Stimulated activated CD8-positive, alpha-beta memory T cell treated with anti-CD3 and anti-CD28 coated beads, Interleukin-7, amount 100 ng/mL, for 1 hour (primary cell): ENCODE measurements at places on chromosomes 7 and 10.

- DNase-seq: no peak
Measured at GRCh38 chr10:14917827-14918226, 36.1 kb downstream of the DCLRE1C start.

GRCh38 chr10:93462881-93463280 is 19.3 kb downstream of the MYOF start:
- no peak for DNase-seq

DNA sequence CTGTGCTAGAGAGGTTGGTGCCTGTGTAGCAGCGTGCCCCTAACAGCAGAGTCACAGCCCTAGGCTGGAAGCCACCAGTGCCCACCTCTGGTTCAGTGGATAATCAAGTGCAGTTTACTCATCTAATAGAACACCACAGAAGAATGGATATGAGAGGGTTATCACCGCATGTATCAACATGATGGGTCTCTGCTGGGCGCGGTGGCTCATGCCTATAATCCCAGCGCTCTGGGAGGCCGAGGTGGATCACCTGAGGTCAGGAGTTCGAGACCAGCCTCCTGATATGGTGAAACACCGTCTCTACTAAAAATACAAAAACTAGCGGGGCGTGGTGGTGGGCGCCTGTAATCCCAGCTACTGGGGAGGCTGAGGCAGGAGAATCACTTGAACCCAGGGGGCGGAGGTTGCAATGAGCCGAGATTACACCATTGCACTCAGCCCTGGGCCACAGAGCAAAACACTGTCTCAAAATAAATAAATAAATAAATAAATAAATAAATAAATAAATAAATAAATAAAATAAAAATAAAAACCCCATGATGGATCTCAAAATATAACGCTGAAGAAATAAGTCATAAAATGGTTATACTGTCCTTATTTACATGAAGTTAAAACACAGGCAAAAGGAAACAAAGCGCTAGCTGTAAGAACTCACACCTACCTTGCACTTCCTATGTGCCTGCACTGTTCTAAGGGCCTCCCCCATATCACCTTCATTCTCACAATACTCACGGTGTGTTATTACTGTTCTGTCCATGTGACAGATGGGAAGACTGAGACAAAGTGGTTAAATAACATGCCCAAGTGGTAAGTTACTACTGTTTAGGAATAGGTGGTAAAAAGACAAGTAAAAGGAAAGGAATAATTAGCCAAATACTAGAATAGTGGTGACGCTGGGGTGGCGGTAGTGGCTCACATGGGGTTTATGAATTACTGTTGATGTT is 70.9 kb downstream of the AMZ1 start:
- no peak for DNase-seq

- no peak for DNase-seq
Measured at GRCh38 chr7:21908746-21909145, 37.0 kb downstream of the CDCA7L start.

- DNase-seq: no peak
Measured at GRCh38 chr10:122237331-122237990, 33.6 kb upstream of the BTBD16 start.

- no peak for DNase-seq
Measured at GRCh38 chr10:132095403-132096113, 29.8 kb downstream of the JAKMIP3 start.

GRCh38 chr7:104851268-104851667 is 162.7 kb upstream of the KMT2E start:
- DNase-seq: no peak

- DNase-seq: no peak
Measured at GRCh38 chr7:20164425-20165145, 52.6 kb downstream of the MACC1 start.

DNA sequence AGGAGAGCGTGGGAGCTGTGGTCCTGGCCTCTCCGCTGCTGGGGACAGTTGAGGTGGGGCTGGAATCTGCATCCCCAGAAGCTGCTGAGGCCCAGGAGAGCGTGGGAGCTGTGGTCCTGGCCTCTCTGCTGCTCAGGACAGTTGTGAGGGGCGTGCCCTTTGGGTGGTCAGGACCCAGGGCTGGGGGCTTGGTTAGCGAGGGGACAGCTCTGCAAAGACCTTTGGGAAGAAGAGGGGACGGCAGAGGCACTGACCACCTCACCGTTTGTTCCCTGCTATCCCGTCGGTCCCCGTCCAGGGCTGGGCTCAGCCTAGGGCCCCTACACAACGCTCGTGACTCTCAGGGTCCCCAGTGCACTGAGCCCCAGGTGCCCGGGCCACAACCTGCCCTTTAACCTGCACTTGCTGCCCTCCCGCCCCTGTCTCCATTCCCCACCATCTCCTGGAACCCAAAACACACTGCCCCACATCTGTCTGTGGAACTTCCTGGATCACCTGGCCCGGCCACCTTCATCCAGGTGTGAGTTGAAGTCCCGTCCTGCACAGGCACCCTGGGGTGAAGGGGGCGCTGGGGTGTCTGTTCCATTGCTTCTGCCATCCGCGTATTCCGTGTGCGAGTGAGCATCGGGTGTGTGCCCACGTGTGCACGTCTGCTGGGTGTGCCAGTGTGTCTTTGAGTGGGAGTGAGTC is 14.1 kb downstream of the FOXL3 start:
- no peak for DNase-seq

DNA sequence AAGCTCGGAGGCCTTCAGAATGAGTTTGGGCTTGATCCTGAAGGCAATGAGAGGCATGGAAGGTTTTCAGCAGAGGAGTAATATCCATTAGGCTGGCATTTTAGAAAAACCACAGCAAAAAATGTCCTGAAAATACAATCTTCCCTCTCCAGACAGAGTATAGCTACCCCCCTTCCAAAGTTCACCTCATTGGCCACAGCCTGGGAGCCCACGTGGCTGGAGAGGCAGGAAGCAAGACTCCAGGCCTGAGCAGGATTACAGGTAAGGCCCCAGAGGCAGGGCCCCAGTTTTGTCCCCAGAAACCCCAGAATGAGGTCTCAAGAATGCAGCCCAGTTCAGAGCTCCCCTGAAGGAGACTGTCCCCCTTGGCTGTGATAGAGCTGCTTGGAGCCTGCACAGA is 5.3 kb downstream of the PNLIPRP1 start:
- no peak for DNase-seq

- no peak for DNase-seq
Measured at GRCh38 chr10:89091496-89091895, 100.9 kb downstream of the FAS start.

DNA sequence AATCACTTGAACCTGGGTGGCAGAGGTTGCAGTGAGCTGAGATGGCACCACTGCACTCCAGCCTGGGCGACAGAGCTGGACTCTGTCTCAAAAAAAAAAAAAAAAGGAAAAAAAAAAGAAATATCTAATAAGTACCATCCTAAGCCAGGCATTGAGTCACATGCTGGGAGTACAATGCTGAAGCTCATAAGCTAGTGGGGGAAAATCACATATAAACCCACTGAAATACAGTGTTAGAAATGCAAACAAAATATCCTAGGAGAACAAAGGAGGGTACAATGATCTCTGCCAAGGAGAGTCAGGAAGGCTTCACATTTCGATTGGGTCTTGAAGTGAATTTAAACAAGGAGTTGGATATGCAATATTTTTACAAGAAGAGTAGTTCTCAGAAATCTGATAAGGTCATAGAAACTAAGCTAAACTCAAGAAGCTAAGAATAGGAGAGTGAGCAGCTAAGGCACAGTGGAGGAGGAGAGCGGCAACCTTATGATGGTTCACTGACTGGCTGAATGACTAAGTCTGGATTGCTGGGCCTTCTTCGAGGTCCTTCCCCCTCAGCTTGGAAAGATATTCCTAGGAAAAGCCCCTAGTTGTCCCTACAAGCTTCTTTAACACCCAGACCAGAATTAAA is 115.5 kb downstream of the PHTF2 start:
- DNase-seq: no peak

- no peak for DNase-seq
Measured at GRCh38 chr7:43353902-43354301, 229.0 kb upstream of the STK17A start.

DNA sequence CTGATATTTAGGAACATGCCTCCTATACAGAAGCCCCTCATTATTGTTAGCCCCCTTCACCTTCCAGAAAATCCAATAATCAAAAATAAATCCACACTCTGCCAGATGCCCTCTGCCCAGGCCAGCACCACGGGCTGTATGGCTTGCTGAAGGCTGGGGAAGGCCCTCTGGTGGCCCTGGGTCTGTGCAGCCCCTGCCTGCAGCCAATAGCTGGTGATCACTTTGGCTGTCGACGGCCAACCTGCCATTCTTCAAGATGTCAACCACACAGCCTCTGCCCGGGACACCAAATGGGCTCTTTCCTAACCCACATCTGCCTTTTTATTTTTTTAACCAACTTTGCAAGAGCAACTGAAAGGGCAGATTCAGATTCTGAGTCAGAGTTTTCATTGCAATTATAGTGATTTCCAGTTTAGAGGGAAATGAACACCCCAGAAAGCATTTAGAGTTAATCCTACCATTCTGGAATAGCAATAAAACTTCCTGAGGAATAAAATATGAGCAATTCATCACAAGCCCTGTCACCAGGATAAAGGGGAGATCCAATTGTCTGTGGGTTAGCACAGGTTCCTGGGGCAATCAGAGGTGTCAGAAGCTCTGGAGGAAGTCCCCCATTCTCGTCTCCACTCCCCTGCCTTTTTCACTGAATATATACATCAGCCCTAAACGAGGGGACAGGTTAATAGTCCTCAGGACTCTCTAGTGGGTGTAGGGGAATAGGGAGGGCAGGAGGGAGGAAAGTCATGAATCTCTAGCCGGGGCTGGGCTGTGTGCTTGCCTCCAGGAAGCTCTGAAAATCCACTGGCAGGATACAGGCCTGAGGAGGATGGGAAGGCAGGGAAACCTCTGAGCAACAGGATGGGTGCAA is 211.3 kb downstream of the GRID1 start:
- DNase-seq: no peak

DNA sequence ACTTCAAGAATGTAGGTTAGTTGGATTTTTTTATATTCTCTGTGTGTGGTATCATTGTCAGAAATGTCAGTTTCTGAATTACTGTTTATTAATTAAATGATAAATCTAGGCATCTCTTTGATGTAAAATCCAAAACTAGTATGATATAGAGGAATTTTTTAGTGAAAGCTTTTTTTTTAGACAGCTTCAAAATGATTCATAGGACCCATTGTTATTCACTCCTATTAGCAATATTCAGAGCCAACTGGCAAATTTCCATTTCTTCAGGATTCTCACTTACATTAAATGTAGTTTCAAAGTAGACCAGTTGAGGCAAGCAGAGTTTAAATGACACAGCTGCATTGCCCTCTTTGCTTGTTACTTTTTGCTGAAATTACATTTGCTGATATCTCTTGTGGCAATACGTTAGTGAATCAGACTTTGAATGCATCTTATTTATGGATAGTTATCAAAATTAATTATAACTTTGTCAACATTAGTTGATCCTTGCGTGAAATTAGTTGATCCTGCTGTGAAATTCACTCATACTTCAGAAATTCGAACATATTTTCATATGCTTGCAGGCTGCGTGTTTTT is 20.3 kb downstream of the ZNF277 start:
- no peak for DNase-seq

- DNase-seq: no peak
Measured at GRCh38 chr7:101154693-101155102, 422 bp downstream of the AP1S1 start.

- no peak for DNase-seq
Measured at GRCh38 chr10:53079283-53079682, 306.7 kb upstream of the MBL2 start.

- no peak for DNase-seq
Measured at GRCh38 chr7:132422502-132423111, 153.7 kb downstream of the PLXNA4 start.

DNA sequence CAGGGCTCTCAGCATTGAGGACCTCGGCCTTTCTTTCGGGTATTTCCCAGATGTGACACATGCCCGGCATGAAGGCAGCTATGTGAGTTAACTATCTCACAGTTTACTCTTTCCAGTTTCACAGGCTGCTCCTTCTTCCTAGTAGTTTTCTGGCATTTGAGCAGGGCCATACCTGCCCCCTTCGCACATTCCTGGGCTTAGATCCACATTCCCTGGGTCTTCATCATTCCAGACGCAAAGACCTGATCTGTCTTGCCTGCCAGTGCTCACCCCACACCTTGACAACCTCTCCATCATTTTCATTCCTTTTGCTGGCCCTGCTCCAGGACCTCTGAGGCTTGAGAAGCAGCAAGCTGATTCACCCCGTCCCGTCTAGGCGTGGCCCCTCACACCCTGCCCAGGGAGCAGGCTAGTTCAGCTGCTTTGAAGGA is 227.5 kb downstream of the WDR11 start:
- no peak for DNase-seq

GRCh38 chr7:17690030-17690429 is 250.3 kb downstream of the SNX13 start:
- DNase-seq: no peak

DNA sequence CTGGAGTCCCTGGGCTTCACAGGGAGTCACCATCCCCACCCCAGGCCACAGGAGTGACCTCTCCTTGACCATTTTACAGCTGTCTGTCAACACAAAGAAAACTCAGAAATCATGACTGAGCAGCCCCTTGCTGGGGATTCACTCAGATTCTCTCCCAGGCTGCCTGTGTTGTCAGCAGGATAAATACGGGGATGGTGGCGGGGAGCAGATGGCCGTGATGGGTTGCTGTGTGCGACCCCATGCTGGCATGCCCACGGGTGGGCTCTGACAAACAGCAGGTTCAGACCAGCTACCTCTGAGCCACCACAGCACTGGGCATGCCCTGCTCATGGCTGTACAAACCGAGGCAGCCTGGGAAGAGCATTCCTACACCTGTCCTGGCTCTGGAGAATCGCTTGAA is 136.1 kb downstream of the SLIT1 start:
- no peak for DNase-seq

GRCh38 chr10:73909540-73910115 is 1.3 kb upstream of the PLAU start:
- no peak for DNase-seq

- no peak for DNase-seq
Measured at GRCh38 chr10:128557149-128557710, 431.0 kb upstream of the MKI67 start.

GRCh38 chr7:38327637-38328036 is 54.2 kb upstream of the TARP start:
- DNase-seq: no peak

DNA sequence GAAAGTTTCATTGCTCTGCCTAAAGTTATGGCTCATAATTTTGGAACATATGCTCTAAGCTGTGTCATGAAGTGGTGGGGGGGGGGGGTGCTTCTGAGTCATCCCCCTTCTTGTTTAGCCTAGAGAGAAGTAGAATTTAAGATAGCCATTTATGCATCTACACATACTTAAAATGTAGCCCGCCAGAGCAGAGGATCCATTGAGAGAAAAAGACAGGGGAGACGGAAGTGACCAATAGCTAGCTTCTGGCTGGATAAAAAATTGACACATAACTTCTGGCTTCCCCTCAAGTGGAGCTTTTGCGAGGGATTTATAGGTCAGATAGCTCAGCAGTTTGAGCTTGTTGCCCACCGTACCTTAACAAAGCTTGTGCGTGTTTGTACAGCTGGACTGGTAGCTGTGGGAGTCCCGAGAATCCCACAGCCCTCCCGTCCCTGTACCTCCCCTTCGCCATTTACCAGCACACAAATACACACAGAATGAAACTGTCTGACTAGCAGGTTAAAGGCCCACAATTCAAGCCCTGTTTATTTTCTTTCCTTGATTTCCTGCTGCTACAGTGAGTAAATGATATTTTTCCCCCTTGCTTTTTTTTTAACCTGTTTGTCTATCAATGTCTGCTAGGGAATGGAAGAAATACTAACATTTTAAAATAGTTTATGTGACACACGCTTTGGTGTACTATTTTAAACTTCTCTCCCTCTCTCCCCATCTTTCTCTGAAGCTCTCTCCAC is 232.6 kb upstream of the FERD3L start:
- no peak for DNase-seq

GRCh38 chr10:17673471-17674061 is 29.6 kb downstream of the STAM start:
- no peak for DNase-seq

- DNase-seq: no peak
Measured at GRCh38 chr7:144484445-144484844, 81.0 kb upstream of the NOBOX start.
